ENCODE measurements at places on chromosomes 2 and 18. TPM values are rescaled to one million over a fixed set of nuclear protein-coding genes. Genes with fewer than 3 reads are reported as not detected.

C1GALT1C1L gene
- polyA plus RNA-seq = not detected

RFX8 gene
- polyA plus RNA-seq = not detected

ABCG5 gene
- polyA plus RNA-seq = not detected

CYB5A gene
- 61.4 TPM for polyA plus RNA-seq

TMEM37 gene
- not detected for polyA plus RNA-seq

CYP26B1 gene
- polyA plus RNA-seq = not detected

MAPK4 gene
- not detected for polyA plus RNA-seq

NGEF gene
- not detected for polyA plus RNA-seq

CYP1B1 gene
- polyA plus RNA-seq = 0.20 TPM

NPPC gene
- not detected for polyA plus RNA-seq

RFTN2 gene
- polyA plus RNA-seq = not detected

RIT2 gene
- polyA plus RNA-seq = not detected

SETBP1 gene
- 16.8 TPM for polyA plus RNA-seq

B3GNT7 gene
- polyA plus RNA-seq = 3.3 TPM

LRP1B gene
- polyA plus RNA-seq = not detected

SAP130 gene
- polyA plus RNA-seq = 12.0 TPM

NETO1 gene
- polyA plus RNA-seq = 1.2 TPM

ASPRV1 gene
- 0.35 TPM for polyA plus RNA-seq

RSAD2 gene
- 3.3 TPM for polyA plus RNA-seq

CYTIP gene
- polyA plus RNA-seq = 83.6 TPM

RAD51AP2 gene
- polyA plus RNA-seq = not detected

GPR55 gene
- 1.9 TPM for polyA plus RNA-seq

LRRC30 gene
- not detected for polyA plus RNA-seq

CCDC85A gene
- polyA plus RNA-seq = 0.15 TPM

RASGRP3 gene
- polyA plus RNA-seq = 82.4 TPM

CCDC148 gene
- polyA plus RNA-seq = not detected

NAT8 gene
- not detected for polyA plus RNA-seq

IL1R1 gene
- polyA plus RNA-seq = not detected

CTAGE1 gene
- polyA plus RNA-seq = not detected

YES1 gene
- polyA plus RNA-seq = 0.18 TPM

MRPS5 gene
- 38.6 TPM for polyA plus RNA-seq

SLC9A4 gene
- not detected for polyA plus RNA-seq

CYP27C1 gene
- polyA plus RNA-seq = not detected

RESP18 gene
- not detected for polyA plus RNA-seq

GALNT5 gene
- not detected for polyA plus RNA-seq

PLCL1 gene
- polyA plus RNA-seq = 0.23 TPM

HOXD8 gene
- not detected for polyA plus RNA-seq

EPB41L3 gene
- polyA plus RNA-seq = 0.39 TPM

CNRIP1 gene
- polyA plus RNA-seq = not detected

EFR3B gene
- 0.04 TPM for polyA plus RNA-seq

SP100 gene
- polyA plus RNA-seq = 288 TPM

ACVR1C gene
- 0.23 TPM for polyA plus RNA-seq

All from IgD-negative memory B cell (primary cell).